ENCODE measurements at places on chromosomes 5 and 9.

GRCh38 chr9:25703701-25704357 lies 25.6 kb upstream of the TUSC1 start:
- peak; percentile 27 for DNase-seq

- no peak for DNase-seq
Measured at GRCh38 chr5:31084871-31085270, 108.6 kb upstream of the CDH6 start.

DNA sequence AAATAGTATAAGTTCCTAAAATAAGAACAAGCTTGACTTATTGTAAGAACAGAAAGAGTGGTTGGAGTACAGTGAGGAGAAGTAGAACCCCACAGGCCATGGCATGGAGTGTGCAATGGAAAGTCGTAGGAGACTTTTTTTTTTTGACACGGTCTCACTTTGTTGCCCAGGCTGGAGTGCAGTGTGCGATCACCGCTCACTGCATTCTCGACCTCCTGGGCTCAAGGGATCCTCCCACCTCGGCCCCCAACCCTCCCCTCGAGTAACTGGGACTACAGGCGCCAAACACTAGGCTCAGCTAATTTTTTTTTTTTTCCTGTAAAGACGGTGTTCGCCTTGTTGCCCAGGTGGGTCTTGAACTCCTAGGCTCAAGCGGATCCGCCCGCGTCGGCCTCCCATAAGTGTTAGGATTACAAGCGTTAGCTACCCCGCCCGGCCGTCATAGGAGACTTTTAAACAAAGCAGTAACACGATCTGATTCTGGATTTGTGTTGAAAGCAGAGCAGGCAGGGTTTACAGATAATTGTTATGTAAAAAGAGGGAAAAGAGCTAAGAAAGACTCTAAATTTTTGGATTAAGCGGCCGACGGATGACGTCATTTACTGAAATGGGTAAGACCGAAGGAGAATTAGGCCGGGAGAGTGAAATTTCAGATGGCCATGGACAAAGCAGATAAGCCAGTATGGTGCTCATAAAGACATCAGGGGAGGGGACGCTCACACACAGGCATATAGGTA lies 752 bp downstream of the TSTD2 start:
- DNase-seq = peak; percentile 5

- DNase-seq = peak; percentile 99
Measured at GRCh38 chr5:53362521-53362941, 117.9 kb upstream of the FST start.

DNA sequence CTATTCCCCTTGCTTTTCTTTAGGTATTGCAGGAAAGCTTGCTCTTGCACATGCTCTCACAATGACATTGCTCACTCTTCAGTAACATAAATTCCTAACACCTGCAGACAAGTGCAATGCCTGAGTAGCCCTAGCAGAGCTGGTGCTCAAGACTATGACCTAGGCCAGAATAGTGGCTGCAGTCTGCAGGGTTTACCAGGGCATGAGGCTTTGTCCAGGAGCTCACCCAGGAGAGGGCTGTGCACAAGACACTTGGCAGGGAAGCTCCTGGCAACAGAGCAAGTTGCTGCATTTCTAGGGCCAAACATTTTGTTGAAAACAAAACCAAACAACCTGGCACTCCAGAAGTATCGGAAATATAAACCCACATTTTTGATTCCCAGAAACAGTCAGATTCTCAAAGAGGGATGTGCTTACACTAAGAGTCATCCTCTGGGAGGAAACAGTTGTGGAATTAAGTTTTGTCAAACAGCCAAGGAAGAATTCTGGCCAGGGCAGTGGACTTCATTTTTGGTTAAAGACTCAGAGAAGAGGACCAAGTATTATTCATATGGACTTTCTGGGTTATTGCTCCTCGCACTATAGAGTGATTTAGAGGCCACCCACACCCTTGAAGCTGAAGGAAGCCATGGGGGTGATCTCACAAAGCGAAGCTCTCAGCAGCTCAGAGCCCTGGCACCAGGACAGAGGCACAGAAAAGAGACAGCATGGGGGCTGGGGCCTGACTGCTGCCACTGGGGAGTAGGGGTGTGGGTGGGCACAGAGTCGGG lies 44.9 kb downstream of the MACROH2A1 start:
- no peak for DNase-seq

- no peak for DNase-seq
Measured at GRCh38 chr9:134655586-134656333, 14.2 kb downstream of the COL5A1 start.
